Airway epithelial cell (primary cell): ENCODE measurements at places on chromosomes 16 and 17. TPM values are rescaled to one million over a fixed set of nuclear protein-coding genes. Genes with fewer than 3 reads are reported as not detected.

Gene SPNS2
- total RNA-seq = 1.6 and 3.4 TPM in 2 replicates

Gene CCDC40
- total RNA-seq = 0.19 and 0.99 TPM in 2 replicates

Gene CCL1
- not detected in 2 replicates for total RNA-seq

Gene IGSF6
- total RNA-seq = not detected in 2 replicates

Gene EPOP
- 4.3 and 7.1 TPM in 2 replicates for total RNA-seq

Gene EFCAB3
- total RNA-seq = not detected in 2 replicates

Gene CCL4
- total RNA-seq = not detected in 2 replicates

Gene SPNS3
- not detected in 2 replicates for total RNA-seq
